ENCODE measurements at places on chromosomes 12 and 14. TPM values are rescaled to one million over a fixed set of nuclear protein-coding genes. Genes with fewer than 3 reads are reported as not detected.
A peak's percentile ranks its signal among the peaks of the same experiment; 100 is the strongest.

Gene ANG
- total RNA-seq = 0.71 TPM

Gene GPRC5A
- 0.22 TPM for total RNA-seq

Gene CABP1
- total RNA-seq = 1.6 TPM

Gene SYNDIG1L
- not detected for total RNA-seq

Gene PMEL
- total RNA-seq = 1.2 TPM

DNA sequence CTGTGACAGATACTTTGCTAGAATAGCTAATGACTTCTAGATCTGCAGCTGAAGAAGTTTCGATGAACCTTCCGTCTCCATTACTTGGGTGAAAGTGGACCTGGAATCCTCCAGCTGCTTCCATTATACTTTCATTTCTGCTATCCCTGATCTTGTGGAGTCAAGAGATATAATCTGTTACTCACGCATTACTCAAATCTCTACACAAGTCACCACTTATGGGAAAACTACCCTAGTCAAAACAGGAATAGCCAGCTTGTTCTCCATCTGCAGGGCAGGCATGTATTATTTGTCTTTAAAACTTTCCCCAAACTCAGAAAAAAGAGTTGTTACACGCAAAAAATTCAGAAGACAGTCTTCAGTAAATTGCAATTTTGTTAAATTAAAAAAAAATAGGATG lies 2.8 kb upstream of the KTN1 start:
- no peak overlapping the region for H3K27ac ChIP-seq
- no peaks in the 10 kb centered on the region for H3K36me3 ChIP-seq
- H3K27me3 ChIP-seq = no peaks in the 10 kb centered on the region
- H3K4me3 ChIP-seq = no peak overlapping the region
- no peak for DNase-seq
- peaks cover 25% of the 10 kb centered on the region for H3K4me1 ChIP-seq

DNA sequence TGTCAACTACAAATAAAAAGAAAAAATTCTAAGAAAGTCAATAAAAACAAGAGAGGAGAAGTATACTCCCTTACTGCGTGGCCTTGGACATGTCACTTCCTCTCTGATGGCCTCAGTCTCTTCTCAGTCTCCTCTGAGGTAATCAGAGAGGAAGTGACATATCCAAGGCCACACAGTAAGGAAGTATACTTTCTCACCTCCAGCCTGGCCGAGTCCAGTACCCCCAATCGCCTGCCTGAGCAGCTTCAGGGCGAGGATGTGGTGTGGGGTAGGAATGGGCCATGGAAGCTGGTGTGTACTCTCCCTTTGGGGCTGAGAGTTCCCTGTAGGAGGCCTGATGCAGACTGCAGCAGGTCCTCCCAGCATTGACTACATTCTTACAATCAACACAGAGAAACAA lies 15.8 kb downstream of the VDR start:
- H3K27ac ChIP-seq = no peak overlapping the region
- no peaks in the 10 kb centered on the region for H3K4me1 ChIP-seq
- H3K36me3 ChIP-seq = no peaks in the 10 kb centered on the region
- DNase-seq = no peak

- no peak for DNase-seq
- H3K4me1 ChIP-seq = no peaks in the 10 kb centered on the region
- no peak overlapping the region for H3K27ac ChIP-seq
- H3K27me3 ChIP-seq = no peaks in the 10 kb centered on the region
- H3K36me3 ChIP-seq = no peaks in the 10 kb centered on the region
- H3K4me3 ChIP-seq = no peak overlapping the region
Observed at GRCh38 chr12:84058136-84058535, 854.5 kb downstream of the SLC6A15 start.

DNA sequence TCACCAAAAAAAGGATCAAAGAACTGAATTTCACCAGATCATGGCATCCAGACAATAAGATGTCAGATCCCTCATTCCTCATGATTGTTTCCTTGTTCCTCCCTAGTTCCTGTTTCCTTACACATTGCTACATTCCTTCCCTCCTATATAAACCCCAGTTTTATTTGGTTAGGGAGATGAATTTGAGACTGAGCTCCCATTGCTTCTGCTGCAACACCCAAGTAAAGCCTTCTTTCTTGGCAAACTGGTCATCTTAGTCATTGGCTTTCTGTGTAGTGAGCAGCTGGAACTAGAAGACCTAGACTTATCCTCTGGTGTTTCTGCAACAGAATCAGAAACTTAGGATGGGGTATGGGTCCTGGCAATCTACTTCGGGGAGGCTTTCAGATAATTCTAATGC lies 217.9 kb downstream of the NOVA1 start:
- H3K4me1 ChIP-seq = no peaks in the 10 kb centered on the region
- no peaks in the 10 kb centered on the region for H3K27me3 ChIP-seq
- DNase-seq = no peak
- H3K4me3 ChIP-seq = no peak overlapping the region
- no peak overlapping the region for H3K27ac ChIP-seq

DNA sequence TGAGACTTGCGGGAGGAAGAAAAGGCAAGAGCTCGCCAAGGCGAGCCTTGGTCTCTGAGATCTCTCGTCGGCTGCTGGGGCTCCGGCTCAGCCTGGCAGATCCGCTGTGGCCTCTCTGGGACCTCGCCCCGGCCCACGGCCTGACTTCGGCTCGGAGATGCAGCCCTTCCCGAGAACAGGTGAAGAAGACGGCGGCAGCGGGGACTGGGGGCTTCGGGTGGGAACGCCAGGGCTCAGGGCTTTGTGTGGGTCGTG lies 6.0 kb upstream of the HOXC9 start:
- H3K27me3 ChIP-seq = no peaks in the 10 kb centered on the region
- H3K4me1 ChIP-seq = peaks cover 85% of the 10 kb centered on the region
- no peak for DNase-seq
- peak overlapping the region; percentile 70 for H3K4me3 ChIP-seq
- peak overlapping the region; percentile 98 for H3K27ac ChIP-seq

- H3K27ac ChIP-seq = no peak overlapping the region
- no peak overlapping the region for H3K4me3 ChIP-seq
- no peaks in the 10 kb centered on the region for H3K4me1 ChIP-seq
- H3K27me3 ChIP-seq = no peaks in the 10 kb centered on the region
- DNase-seq = peak; percentile 76
- H3K36me3 ChIP-seq = no peaks in the 10 kb centered on the region
Observed at GRCh38 chr12:54993181-54993835, 8.7 kb upstream of the TESPA1 start.

GRCh38 chr12:47839214-47839876 lies 19.6 kb upstream of the HDAC7 start:
- H3K4me1 ChIP-seq = no peaks in the 10 kb centered on the region
- H3K36me3 ChIP-seq = no peaks in the 10 kb centered on the region
- no peak overlapping the region for H3K4me3 ChIP-seq
- H3K27me3 ChIP-seq = no peaks in the 10 kb centered on the region
- no peak for DNase-seq

GRCh38 chr14:93337143-93337753 lies 4.4 kb upstream of the BTBD7 start:
- no peaks in the 10 kb centered on the region for H3K36me3 ChIP-seq
- no peak overlapping the region for H3K27ac ChIP-seq
- DNase-seq = no peak
- H3K27me3 ChIP-seq = no peaks in the 10 kb centered on the region
- peaks cover 7% of the 10 kb centered on the region for H3K4me1 ChIP-seq

DNA sequence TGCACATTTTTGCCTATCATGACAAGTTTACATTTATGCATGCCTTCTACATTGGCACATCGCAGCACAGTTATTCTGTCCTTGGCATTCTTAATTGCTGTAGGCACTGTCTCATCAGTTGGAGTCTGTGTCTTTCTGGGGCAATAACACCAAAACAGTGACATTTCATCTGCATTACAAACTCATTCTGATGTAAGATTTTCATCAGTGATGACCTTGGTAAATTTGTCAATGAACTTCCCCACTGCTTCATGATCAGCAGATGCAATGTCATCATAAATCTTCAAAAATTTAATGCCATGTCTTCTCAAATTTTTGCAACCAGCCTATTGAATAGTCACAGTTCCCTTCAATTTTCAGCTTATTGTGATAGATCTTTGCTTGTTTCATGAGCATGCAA lies 85.5 kb downstream of the CAPZA3 start:
- no peaks in the 10 kb centered on the region for H3K36me3 ChIP-seq
- no peak overlapping the region for H3K27ac ChIP-seq
- DNase-seq = no peak
- no peaks in the 10 kb centered on the region for H3K27me3 ChIP-seq

- DNase-seq = no peak
- H3K36me3 ChIP-seq = peaks cover 38% of the 10 kb centered on the region
- H3K27ac ChIP-seq = no peak overlapping the region
- no peaks in the 10 kb centered on the region for H3K27me3 ChIP-seq
- H3K4me1 ChIP-seq = no peaks in the 10 kb centered on the region
Observed at GRCh38 chr14:100348253-100348729, 25.2 kb downstream of the SLC25A47 start.

DNA sequence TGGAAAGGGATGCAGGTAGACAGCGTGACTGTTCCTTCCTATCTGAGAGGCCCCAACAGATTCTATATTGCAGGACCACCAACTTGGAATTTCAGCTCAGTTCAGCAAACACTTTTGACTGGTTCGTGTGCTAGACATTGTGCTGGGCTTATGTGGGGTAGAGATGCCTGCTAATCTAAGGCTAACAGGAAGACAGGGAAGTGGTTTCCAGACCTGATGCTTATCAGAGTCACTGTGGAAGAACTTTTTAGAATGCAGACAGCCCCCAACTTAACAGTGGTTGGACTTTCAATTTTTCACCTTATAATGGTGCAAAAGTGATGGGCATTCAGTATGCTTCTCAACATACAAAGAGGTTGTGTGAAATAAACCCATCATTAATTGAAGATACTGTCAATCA lies 32.2 kb downstream of the NTF3 start:
- no peaks in the 10 kb centered on the region for H3K36me3 ChIP-seq
- no peaks in the 10 kb centered on the region for H3K4me1 ChIP-seq

DNA sequence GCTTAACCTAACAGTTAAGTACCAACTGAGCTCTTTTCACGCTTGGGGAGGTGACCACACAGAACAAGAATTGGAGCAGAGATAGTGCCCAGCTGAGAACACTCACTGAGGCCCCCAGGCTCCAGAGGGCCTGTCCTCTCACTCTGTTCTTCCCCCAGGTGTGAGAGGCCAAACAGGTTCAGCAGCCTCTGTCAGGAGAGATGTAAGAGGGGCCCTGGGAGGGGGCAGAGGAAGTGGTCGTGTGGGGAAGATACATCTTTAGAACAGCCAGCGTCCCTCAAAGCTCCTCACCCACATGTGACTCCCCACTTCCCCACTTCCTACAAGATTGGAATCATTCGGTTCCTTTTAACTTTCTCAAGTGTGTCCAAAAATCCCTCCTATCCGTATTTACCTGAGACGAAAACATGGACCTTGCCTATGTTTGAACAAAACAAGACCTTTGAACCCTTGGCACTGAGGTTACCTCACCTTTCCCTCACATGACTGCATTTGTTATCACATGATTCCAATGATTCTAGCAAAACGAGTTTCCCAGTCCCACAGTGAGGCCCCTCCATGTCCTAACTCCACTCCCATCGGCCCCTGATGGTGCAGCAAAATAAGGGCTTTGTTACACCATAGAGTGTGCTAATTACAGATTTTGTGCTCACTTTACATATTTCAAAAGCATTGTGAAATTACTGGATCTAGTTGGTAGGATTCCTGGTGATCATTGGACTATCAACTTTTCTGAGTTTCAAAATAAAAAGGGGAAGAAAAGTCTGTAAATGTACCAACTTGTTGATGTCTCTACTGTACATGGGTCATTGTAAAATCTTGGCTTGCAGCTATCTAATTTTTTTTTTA lies 40.0 kb upstream of the PAPOLA start:
- H3K4me1 ChIP-seq = no peaks in the 10 kb centered on the region
- no peaks in the 10 kb centered on the region for H3K36me3 ChIP-seq
- DNase-seq = no peak
- no peak overlapping the region for H3K27ac ChIP-seq
- H3K27me3 ChIP-seq = no peaks in the 10 kb centered on the region
